GM10248 (cell line): ENCODE measurements at places on chromosomes 13 and 19.

GRCh38 chr19:6092329-6093286, 17.7 kb downstream of the RFX2 start:
- no peak for DNase-seq

- no peak for DNase-seq
These were observed 5.1 kb downstream of the TBCB start for GRCh38 chr19:36120092-36120983.

- DNase-seq, result no peak
These were observed 174.3 kb upstream of the NBEA start for GRCh38 chr13:34767778-34768177.

GRCh38 chr13:112940236-112940635, 28.8 kb upstream of the MCF2L start:
- DNase-seq, result no peak

- no peak for DNase-seq
These were observed 4.3 kb downstream of the SPHK2 start for GRCh38 chr19:48623556-48624066.

GRCh38 chr13:33032037-33032625, 15.9 kb downstream of the KL start:
- no peak for DNase-seq

DNA sequence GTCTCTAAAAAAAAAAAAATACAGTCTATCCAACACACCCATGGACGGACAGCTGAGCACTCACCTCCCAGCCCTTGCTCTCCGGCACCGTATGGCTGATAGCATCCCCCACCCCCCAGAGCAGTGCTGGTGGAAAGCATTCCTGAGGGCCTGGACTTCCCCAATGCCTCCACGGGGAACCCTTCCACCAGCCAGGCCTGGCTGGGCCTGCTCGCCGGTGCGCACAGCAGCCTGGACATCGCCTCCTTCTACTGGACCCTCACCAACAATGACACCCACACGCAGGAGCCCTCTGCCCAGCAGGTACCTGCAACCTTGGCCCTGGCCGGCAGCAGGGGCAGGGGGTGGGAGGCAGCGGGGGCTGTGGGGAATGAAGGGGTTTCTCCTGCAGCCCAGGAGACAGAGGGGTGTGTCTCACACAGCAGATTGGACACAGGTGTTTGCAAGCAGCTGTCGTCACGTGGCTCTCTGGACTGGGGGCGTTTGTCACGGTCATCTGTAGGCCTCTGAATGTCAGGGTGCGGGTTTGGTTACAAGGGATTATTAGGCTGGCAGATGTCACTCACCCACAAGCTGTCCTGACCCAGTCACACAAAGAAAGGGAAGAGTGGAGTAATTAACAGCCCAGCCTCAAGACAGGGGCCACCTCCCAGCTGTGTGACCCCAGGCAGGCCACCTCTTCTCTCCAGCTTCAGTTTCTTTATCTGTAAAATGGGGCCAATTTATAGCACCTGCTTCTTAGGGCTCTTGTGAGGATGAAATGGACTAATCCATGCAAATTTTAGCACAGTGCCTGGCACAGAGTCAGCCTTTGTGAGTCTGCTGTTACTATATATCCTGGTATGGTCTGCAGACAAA, 19.3 kb downstream of the PLD3 start:
- DNase-seq, result no peak

DNA sequence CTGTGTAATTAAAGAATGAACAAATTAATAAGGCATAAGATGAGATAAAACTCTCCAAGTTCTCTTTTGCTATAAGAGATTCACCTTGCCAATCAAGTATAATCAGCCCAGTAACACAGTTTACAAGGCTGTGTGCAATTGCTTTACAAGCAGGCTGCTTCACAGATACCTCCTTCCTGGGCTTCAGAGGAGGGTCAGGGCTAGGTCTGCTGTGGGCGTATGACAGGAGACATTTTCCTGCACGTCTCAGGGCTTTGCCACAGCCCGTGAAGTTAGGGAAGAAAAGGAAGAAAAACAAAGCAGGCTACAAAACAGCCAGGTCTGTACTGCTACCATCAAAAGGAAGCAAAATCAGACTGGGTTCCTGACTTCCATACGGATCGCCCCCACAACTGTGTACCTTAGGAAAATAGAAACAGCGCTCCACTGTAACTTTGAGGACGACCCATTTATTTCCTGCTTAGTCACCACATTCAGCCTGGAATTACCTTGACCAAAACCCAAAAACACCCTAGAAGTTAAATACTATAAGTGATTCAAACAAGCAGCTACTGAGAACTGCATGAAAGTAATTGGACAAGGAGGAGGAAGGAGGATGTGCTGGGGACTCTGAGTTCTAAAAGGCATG, 12.4 kb downstream of the EFNB2 start:
- DNase-seq, result no peak

DNA sequence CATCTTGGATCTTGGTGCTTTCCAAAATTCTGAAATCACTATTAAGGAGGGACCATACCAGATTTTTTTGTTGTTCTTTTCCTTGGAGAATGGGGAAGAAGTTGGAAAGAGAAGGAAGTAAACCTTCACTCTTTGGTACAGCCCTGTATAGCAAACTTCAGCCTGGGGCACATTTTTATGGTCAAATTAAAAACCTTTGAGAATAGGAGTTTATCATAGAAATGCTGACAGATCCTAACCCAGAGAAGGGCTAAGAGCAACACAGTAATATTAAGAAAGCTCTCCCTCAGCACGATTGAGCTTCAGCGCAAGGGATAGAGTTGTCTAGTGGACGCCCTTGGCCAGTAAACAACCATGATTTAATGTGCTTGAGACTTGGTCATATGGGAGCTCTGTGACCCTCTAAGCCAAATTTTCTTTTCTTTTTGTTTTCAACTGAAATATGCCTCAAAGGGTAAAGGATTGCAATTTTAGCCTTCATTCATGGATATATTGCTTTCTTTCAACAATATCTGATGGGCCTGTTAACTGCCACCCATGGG, 294.3 kb upstream of the MAB21L1 start:
- no peak for DNase-seq

GRCh38 chr19:19475015-19475765, 40.2 kb downstream of the TSSK6 start:
- no peak for DNase-seq

DNA sequence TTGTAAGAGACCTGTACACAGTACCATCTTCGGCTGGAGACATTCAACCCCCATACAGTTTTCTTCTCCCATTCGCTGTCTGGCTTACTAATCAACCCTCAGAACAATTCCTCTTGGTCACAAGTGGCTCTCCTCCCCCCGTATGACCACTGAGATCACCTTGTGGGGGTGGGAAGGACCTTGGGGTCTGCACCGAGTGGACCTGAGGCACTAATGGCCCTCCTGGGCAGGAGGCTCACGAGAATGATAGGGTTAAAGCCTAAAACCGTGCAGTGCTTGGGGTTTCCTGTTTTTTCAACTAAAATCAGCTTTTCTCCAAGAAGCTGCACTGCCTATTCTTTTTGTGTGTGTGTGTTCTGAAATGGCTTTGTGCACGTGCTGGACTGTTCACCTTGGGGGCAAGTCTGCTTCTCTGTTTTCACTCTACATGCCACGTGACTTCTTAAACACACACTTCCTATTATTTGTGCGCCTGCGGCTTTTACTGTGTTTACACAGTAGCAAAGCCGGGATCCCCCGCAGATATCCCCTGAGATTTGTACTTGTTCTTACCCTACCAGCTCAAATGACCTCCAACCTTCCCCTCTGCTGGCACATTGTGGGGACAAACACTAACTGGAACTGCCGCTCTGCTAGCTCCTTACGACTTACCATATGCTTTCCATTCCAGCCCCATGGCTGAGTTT, 12.3 kb downstream of the RBM26 start:
- peak; percentile 20 for DNase-seq

DNA sequence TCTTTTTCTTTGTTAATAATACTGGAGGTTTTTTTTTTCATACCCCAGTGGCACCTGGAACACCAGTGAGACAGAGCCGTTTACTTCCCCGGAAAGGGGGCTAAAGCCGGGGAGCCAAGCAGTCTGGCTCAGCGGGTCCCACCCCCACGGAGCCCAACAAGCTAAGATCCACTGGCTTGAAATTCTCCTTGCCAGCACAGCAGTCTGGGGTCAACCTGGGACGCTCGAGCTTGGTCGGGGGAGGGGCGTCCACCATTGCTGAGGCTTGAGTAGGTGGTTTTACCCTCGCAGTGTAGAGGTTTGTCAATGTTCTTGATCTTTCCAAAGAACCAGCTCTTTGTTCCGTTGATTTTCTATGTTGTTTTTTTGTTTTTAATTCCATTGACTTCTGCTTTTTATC, 94.6 kb upstream of the DIAPH3 start:
- DNase-seq, result no peak

DNA sequence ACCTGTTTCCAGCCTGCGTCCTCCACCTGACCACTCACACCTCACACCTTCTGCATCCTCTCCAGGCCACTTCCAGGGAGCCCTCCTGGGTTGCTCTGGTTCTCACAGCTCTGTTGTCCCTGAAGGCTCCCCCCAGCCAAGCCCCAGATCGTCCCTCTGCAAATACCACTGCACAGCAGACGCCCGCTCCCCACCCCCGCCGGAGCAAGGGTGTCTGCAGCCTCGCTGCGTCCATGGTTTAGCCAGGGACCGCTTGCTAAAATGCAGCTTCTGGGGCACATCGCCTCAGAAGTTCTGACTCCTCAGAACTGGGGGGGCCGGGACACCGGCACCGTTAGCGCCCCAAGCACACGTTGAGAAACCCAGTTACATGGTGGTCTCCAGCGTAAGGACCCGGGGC, 983 bp downstream of the LINGO3 start:
- DNase-seq, result no peak

GRCh38 chr13:99294958-99295357, 12.2 kb downstream of the GPR183 start:
- no peak for DNase-seq

DNA sequence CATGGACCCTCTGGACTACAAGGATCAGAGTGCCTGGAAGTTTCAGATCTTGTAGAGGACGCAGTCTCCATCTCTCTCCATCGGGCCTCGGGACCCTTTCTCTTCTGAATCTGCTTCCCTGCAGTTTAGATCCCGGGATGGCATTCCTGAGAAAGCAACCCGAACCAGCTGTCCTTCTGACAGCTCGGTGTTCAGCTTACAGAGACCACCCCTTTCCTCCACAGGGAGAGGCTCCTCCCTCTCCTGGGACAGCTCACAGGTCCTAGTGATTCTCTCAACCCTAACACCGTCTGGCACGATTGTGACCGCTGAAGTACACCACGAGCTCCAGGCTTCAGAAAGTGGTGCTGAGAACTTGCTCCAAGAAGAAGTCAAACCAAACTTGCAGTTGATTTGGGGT, 18.2 kb downstream of the CRX start:
- no peak for DNase-seq

DNA sequence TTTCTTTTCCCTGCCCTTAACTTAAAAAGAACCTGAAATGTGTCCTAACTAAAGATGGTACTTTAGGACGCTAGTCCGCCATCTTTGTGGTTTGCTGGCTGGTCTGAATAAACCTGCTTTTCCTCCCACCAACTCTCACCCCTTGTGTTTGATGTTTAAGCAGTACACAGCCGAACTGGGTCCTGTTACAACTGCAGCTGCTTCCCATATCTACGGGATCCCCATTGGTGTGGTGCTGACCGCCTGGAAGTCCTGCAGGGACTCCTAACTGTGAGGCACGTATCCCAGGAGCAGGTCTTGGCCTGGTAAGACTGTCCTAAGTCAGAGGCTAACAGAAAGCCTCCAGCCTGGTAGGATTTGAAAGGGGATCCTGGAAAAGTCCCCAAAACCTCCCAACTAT, 40.9 kb upstream of the VSTM2B start:
- DNase-seq, result peak; percentile 1

GRCh38 chr13:88707646-88708045, 1036.5 kb downstream of the SLITRK5 start:
- no peak for DNase-seq

- no peak for DNase-seq
These were observed 69.1 kb downstream of the CELF5 start for GRCh38 chr19:3293560-3293959.
